Neural progenitor cell (in vitro differentiated cells): ENCODE measurements at places on chromosomes 4 and X.

GRCh38 chrX:39667736-39668482, 429.8 kb downstream of the BCOR start:
- DNase-seq = no peak

- DNase-seq = peak; percentile 2
These were observed 556.7 kb upstream of the BOD1L1 start for GRCh38 chr4:14184265-14184664.

DNA sequence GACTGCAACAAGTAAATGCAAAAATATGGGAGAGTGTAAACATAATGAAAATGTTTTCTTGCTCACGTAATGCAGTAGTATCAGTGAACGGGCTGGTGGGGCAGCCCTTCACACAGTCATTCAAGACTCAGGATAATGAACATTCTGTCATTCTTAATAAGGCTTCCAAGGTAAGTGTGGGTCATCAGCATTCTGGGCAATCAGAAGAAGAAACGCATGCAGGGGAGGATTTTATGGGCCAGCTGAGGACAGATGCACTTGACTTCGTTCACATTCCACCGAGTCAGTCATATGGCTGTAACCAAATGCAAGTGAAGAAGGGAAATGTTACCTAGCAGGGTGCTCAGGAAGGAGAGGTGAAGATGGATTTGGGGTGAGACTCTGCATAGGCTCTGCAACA, 68.0 kb upstream of the MAP9 start:
- DNase-seq = no peak

DNA sequence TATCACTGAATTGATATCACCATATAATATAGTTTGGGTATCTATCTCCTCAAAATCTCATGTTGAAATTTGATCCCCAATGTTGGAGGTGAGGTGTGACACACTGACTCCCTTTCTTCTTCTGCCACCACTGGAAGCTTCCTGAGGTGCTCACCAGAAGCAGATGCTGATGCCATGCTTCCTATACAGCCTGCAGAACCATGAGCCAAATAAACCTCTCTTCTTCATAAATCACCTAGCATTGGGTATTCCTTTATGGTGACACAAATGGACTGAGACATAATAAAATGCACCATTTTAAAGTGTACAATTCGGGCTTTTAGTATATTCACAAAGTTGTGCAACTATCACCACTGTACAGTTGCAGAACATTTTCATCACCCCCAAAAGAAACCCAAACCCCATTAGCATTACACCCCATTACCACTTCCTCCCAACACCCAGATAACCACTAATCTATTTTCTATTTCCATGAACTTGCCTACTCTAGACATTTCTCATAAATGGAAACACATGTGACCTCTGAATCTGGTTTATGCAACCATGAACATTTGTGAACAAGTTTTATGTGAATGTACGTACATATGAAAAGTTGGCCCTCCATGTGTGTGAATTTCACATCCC, 148.9 kb downstream of the OPHN1 start:
- DNase-seq = no peak

DNA sequence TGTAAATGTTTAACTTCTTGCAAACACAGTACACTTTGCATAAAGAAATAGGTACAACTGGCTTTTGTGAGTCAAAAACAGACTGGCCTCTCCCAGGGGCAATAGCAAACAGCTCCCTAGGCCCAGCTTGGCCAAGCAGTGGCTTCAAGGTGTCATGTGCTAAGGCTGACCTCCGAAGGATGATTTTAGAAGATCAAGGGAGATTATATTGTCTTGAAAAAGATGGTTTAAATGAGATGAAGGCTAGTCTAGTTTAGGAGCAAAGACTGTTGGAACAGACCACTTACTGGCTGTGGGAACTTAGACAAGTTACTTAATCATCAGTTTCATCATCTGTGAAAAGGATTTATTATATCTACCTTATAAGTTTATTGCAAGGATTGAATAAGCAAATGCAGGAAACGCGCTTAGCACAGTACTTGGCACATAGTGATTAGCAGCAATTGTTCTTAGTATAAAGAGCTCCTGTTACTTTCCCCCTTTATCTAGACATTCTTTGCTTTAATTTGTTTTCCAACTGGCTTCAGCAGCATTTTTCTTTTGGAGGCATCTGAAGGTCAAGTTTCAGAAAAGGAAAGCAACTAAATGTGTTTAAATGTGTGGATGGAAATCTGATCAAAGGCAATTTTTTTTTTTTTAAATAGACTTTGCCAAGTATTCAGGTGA, 17.2 kb downstream of the ANXA3 start:
- DNase-seq = no peak

DNA sequence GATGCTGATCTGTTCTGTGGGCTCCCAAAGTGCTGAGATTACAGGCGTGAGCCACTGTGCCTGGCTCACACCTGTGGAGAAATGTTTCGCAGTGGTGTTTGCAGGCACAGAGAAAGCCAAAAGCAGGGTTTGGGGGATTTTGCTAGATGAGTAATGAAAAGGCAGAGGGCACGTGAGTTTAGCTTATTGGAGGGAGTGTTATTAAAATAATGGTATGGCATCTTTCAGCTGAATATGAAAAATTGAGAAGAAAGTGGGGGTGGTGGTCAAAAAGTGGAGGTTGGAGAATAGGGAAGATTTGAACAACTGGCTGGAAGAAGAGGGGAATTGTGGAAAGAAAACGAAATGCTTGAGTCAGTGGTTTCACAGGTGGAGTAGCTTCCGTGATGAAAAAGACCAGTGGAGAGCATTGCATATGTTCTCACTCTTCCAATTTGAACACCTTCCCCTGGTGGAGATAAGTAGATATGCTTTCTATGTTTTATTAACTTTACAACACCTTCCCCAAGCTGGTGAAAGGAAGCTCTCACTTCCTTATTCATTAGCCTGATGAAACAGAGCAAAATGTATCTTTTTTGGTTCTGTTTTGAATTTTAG, 1.1 kb upstream of the CHST7 start:
- no peak for DNase-seq

- DNase-seq = no peak
These were observed 41.2 kb downstream of the PRDM5 start for GRCh38 chr4:120881351-120881750.

DNA sequence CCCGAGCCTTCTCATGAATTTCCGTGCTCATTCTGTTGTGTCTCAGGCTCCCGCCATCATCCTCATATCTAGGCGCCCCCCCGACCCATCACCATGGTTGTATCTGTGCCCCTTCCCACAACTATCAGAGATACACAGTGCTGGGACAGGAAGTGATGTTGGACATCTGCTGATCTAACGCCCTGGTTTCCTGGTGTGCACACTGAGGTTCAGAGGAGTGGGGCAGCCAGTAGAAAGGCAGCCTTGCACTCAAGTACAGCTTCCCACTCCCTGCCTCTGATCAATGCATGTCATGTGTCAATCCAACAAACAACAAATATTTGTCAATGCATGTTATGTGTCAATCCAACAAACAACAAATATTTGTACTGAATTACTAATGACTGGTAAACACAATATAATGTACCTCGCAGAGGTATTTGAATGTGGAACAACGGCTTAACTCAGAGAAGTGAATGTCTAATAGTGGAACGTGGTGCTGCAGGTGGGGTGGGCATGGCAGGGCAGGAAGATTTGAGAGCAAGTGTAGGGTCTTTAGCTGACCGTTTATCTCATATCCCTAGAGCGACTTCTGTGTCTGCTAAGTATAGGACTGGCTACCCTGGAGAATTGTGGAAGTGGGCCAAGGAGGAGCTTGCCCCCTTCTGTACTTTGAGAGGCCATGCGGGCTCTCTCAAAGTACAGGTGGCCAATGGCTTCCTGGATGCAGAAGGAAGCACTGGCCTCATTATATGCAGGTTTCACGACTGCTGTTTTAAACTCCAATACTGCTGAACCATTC, 10.3 kb upstream of the SEL1L3 start:
- DNase-seq = no peak

DNA sequence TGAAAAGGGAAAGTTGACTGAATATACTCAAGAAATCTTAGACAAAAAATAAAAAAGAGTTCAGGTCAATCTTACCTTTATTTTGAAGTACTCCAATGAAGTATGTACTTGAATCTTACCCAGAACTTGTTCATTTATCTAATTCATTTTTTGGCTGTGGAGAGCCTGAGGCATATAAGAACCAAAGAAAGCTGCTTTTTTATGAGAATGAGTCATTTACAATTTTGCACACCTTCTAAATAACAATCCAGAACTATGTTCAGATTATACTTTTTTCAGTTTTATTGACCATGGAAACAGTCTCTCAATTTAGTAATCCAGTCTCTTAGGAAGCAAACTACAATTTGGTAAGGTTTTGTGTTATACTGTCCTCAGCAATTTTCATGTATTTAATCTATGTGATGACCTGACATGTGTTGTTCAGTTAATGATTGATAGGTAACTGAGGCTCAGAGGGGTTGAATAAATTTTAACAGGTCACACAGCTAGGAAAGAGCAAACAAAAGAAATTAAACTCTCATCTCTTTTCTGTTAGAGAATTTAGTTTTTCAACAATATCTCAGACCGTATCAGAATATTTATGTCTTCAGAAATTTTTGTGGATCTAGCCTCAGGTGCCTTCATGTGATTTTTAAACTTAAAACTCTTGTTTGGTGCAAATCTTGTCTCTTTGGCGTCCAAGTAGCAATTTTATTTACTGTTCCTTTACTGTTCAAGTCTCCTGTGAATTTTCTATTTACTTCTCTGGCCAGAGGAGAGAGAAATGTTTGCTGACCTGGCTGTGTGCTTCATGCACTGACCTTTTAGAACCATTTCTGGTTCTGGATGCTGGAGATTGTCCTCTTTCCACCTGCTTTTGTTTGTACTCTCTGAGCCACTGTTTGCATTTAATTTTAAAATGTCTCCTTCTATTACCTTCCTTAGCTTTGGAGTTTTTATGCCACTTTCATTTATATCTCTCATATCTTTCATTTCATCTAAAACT, 1453.4 kb downstream of the STIM2 start:
- no peak for DNase-seq

- DNase-seq = no peak
These were observed 56.1 kb downstream of the PJA1 start for GRCh38 chrX:69109036-69109663.

- peak; percentile 49 for DNase-seq
These were observed 23.5 kb upstream of the SPINK2 start for GRCh38 chr4:56844802-56845580.
